Stimulated activated CD8-positive, alpha-beta memory T cell treated with anti-CD3 and anti-CD28 coated beads, Interleukin-15, amount 100 ng/mL, for 4 hours (primary cell): ENCODE measurements at places on chromosomes 11 and 22.

DNA sequence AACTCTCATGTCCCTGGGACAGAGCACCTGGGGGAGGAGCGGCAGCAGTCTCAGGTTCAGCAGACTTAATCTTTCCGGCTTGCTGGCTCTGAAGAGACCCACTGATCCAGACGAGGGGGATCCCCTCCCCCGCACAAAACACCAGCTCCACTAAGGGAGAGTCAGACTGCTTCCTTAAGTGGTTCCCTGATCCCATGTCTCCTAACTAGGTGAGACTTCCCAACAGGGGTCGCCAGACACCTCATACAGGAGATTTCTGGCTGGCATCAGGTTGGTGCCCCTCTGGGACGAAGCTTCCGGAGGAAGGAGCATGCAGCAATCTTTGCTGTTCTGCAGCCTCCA lies 157.2 kb upstream of the TMEM45B start:
- DNase-seq: no peak

DNA sequence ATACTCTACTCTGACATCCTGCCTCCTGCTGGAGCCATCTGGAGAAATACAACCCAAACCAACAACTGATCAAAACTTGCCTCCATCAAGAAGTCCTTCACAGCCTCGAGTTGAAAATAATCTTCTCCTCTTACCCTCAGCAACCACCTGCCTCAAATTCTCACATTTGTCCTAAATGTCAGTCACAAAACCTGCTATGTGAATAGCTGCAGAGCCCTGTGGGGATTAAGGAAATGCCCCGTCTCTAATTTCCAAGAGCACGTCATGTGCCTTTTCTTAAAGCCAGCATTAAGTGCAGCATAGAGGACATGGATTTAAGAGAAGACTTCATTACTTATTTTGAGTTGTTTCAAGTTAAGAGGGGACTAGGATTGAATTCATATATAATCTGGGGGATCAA lies 105.9 kb downstream of the TRPC6 start:
- no peak for DNase-seq

DNA sequence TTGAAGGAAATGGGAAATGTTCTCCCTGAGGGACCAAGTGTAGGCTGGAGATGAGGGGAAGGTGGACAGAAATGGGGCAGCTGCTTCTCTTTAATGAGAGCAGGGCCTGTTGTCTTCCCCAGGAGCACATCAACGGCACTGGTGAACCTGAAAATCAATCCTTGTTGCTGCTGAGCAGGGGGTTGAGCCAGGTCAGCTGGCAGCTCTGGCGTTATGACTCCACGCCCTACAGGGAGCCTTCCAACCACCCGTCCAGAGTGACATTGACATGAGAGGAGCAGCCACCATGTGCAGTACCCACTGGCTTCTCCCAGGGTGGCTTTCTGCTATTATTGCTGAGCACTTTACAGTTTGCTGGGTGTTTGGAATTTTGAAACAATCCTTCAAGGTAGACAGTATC lies 116.9 kb upstream of the LDLRAD3 start:
- no peak for DNase-seq

- no peak for DNase-seq
Observed at GRCh38 chr22:47209040-47209514, 446.6 kb downstream of the TBC1D22A start.
